ENCODE measurements at places on chromosomes 5 and 9.

- DNase-seq = no peak
Observed at GRCh38 chr9:133640580-133641395, 4.6 kb downstream of the DBH start.

GRCh38 chr5:177545487-177546257 is 8.7 kb downstream of the FAM193B start:
- no peak for DNase-seq

- DNase-seq = no peak
Observed at GRCh38 chr9:69768716-69769115, 8.9 kb upstream of the PTAR1 start.

DNA sequence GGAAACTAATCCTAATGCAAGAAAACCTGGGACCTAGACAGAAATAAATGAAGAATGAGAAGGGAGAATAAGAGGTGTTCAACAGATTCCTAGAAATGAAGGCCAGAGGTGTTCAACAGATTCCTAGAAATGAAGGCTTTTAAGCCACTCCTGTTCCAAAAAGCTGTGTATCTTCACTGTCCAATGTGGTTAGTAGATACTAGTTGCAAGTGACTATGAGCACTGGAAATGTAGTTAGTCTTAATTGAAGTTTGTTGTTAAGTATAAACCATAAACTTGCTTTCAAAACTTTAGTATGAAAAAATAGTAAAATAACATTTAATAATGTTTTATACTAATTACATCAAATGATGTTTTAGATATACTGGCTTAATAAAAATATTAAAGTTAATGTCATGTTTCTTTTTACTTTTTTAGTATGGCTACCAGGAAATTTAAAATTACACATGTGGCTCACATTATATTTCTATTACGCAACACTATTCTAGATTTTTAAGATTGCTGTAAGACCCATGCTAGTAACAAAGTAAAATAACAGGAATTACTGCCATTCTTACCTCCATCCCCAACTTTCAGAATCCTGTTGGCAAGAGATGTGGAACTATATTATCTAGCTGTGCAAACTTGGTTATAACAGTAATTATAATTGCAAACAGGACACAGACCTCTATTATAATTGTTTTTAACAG is 57.5 kb downstream of the RICTOR start:
- DNase-seq = no peak

DNA sequence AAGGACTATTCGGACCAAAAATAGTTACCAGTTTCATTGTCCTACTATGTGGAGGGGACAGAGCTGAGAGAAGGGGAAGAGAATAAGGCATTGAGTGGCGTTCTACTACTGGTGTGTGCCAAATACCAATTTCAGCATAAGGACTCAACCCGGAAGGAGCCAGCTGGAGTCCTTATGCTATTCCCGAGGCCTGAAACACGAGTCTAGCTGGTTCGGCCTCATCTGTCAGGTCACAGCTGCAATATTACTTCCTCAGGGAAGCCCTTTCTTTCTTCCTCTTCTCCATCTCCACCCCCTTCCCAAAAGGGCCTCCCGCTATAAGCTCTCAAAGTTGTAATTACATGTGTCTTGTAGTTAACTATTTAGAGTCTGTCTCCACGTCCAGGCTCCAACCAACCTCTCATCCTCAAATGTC is 20.5 kb upstream of the FER start:
- DNase-seq = no peak

DNA sequence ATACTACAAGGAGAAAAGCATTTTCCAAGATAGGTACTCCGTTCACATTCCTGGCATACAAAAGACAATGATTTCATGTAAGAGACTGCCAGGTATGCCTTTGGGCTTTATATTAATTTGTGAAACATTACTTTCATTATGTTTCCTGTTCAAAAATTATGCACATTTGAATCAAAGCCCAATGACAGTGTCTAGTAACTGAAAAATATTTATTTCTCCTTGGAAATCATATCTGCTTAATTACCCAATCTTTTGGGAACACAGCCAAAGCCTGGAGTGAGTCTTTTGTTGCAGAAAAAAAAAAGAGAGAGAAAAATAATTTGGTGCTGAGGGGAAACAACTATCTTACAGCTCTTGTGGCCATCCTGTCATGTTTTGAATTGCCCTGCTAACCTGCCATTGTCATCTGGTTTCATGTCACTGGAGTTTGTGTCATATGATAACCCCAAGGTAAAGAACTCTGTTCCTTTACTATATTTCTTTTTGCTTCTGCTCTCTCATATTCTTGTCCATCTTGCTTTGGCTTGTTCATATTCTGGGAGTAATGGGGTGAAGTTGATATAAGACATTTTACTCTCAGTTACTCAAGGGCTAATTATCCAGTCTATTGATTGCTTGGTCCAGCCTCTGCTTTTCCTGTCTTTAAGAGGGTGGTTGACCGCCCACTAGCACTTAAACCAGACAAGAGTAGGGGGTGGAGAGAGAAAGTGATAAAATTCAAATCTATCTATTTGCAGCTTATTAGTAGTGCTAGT is 238.3 kb upstream of the NUDT12 start:
- DNase-seq = no peak

DNA sequence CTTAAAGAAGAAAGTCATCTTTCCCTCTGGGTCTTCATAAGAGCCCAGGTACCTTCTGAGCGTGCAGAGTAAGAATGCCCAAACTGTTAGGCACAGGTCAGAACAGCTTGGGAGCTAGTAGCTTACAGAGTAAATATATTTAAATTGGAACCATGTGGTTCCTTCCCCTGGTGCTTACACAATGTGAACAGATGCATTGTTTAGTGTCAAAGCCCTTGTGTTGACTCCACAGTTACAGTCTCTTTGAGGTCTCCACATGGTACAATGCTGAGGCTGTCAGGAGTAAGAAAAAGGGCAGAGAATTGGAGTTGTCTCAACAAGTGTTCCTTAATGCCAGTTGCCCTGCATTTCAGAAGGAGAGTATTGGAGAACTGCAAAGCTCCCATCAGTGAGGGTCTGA is 188.5 kb downstream of the PAPPA start:
- DNase-seq = no peak

DNA sequence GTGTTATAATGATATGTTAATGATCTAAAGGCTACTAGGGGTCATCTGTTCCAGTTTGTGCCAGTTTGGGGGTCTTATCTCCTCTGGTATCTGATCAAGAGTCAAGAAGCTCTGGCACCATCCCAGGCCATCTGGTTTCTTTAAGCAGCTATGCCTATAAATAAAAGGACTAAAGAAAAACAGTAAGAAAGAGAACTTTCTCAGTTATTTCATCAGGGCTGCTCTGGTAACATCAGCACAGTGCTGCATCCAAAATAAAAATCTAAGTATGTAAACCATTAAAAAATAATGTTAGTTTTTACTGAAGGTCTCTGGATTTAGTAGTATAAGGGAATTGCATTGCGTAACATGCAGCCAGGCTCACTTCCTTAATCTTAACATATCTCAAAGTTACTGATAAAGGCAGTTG is 185.0 kb downstream of the NR2F1-AS1 start:
- DNase-seq = no peak

DNA sequence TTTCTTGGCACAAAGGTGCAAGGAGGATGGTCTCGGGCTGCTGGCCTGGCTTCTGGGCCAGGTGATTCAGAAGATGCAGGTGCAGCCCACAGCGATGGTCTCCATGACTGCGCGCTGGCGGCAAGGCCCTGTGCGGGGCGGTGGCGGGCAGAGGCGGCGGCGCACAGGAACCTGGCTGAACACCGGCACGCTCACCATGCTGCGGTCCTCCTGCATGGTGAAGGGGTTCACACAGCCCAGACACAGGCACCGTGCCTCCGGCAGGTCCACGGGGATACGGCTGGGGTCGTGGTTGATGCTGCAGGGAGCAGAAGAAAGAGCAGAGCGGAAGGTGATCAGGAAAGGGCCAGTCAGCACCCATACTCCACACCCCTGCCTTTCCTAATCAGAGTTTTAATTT is 4.8 kb downstream of the IL17B start:
- no peak for DNase-seq

GRCh38 chr5:7980881-7981280 is 111.9 kb downstream of the MTRR start:
- DNase-seq = no peak

DNA sequence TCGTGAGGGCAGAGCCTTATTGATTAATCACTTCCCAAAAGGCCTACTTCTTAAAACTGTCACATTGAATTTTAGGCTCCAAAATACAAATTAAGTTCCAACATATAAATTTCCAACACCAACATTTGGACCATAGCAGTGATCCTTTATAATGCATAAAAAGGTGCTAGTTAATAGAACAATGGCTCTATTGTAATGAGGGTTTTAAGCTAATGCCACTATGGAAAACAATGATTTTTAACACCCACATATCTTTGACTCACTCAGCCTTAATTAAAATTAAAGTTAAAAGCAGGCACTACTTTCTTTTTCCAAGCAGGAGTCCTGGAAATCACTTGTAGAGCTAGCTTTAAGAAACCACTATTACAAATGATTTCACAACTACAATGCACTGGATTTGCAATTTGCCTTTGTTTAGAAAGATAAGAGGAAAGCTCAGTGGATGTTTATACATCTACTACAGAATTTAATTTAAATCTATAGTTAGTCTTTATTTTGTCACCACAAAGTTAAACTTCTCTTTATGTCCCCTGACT is 41.8 kb downstream of the DPYSL3 start:
- DNase-seq = no peak

DNA sequence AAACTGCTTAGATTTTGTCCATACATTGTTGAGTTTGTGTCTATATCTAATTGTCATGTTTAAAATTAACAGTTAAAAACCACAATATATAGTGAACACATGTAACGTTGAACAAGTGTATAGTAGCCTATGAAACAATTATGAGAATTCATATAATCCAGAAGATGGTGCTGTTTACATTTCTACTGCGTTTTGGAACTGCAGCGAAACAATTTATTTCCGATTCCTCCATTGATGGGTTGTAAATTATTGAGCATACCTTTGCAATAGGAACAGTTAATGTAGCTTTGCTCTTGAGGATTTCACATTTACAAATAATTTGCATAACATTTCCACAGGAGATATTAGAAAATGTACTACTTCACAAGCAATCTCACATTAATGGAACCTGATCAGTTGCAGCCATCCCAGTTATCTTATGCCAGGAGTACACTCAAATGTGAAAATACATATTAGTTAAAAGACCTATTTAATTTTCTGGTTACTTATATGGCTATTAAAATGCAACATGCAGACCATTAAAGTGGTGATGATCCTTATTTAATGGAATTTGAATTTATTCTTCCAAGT is 411.8 kb downstream of the CDH10 start:
- no peak for DNase-seq

GRCh38 chr5:94890907-94891306 is 272.4 kb downstream of the SLF1 start:
- DNase-seq = no peak

GRCh38 chr5:53814819-53815218 is 254.4 kb downstream of the NDUFS4 start:
- DNase-seq = no peak

All from NCI-H187 (cell line).